Stimulated activated CD4-positive, alpha-beta T cell treated with anti-CD3 and anti-CD28 coated beads, Interleukin-4, amount 100 ng/mL, for 1 hour (primary cell): ENCODE measurements at places on chromosomes 3 and 15.

- no peak for DNase-seq
These were observed 96.8 kb downstream of the ZNF385D start for GRCh38 chr3:21654241-21654640.

DNA sequence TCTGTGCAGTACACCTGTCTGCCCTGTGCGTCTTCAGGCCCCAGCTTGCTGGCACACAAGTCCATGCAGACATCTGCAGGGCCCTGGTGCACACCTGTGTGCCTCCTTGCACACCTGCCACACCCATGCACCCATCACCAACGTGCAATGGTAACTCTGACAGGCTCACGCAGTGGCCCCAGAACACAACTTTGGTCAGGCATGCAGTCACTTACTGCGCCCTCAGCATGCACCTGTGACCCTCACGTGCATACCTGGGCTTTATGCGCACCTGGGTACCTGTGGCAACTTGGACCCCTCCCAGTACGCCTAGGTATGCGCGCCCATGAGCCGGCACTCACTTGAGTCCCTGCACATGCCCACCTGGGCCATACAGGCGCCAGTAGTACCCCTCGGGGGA is 1.7 kb downstream of the PLXND1 start:
- no peak for DNase-seq

- no peak for DNase-seq
These were observed 128.7 kb downstream of the DMXL2 start for GRCh38 chr15:51493892-51494291.

DNA sequence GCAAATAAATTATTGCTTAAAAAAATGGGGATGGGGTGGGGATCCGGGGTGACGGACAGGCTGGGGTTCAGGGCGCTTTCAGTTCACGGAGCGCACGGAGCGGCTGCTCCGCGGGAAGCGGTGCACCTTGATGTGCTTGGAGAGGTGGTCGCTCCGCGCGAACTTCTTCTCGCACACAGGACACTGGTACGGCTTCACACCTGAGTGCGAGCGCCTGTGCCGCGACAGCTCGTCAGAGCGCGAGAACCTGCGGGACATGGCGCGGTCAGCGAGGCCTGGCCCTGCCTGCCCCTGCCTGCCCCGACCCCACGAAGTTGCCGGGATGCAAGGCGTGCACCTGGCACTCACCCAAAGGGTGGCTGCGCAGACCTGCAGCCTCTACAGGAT is 13.6 kb downstream of the KLF15 start:
- no peak for DNase-seq

GRCh38 chr3:100710261-100710968 is 1.1 kb downstream of the TFG start:
- DNase-seq = peak; percentile 72

GRCh38 chr3:32759342-32759741 is 58.5 kb upstream of the TRIM71 start:
- DNase-seq = no peak

GRCh38 chr3:44885618-44886017 is 11.2 kb downstream of the TGM4 start:
- no peak for DNase-seq

DNA sequence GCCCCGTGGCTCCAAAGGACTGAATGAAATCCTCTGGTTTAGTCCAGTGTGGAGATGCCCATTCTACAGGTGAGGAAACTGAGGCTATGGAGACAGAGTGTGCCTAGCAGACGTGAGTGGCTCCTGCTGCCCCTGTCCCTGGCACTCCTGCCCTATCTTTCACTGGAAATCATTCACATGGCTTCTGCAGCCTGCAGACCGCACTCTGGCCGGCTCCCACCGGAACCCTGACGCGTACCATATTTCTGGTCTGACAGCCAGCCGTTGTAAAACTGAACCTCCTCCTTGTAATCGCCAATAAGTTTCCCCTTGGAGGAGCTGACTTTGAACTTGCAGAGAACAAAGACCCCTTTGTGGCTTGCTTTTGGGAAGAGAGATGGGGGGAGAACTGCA is 136.5 kb downstream of the CHSY1 start:
- no peak for DNase-seq

GRCh38 chr3:183884097-183884426 is 618 bp downstream of the PARL start:
- no peak for DNase-seq

DNA sequence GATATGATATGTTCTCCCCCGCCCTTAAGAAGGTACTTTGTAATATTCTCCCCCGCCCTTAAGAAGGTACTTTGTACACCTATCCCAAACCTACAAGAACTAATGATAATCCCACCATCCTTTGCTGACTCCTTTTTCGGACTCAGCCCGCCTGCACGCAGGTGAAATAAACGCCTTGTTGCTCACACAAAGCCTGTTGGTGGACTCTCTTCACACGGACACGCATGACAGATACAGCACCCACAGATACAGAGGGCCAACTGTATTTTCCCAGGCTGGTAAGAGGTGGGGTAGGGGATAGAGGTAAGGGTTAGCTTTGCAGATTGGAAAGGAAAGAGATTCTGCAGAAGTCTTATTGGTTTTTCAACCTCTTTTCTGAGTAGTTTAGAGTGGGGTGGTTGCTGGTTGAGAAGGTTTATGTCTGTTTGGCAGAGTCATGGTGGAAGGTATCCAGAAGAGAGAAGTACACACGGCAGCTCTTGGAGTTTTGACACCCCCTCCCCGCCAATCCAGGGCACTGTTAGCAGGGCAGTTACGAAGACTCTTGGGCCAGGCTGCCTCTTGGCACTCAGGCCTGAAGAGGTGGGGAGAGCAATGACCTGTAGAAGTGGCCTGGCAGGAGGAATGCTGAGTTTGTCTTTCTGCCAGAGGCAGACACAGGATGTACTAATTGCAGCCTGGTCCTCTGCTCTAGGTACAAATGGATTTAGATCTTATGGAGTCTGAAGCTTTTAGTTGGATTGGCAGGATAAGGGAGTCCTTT is 36.0 kb upstream of the IDH2 start:
- no peak for DNase-seq

GRCh38 chr3:17678116-17678741 is 64.2 kb downstream of the TBC1D5 start:
- DNase-seq = no peak

DNA sequence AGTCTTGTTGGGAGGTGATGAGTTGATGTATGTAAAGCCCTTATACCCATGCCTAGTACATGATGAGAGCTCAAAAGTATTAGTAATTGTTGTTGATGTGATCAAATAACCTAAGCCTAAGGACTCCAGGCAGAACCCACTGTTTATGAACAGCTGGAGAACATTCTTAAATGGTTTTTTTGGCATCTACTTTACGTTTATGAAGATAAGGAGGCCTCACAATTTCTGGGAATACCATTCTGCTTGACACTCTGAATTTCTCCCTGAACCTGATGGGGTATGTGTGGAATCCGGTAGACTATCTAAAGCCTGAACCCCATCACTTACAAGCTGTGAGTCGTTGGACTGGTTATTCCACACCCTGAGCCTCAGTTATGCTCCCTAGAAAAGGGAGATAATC is 244.6 kb upstream of the WNT5A start:
- DNase-seq = no peak

- no peak for DNase-seq
These were observed 48.2 kb upstream of the SELENOK start for GRCh38 chr3:53939813-53940212.

DNA sequence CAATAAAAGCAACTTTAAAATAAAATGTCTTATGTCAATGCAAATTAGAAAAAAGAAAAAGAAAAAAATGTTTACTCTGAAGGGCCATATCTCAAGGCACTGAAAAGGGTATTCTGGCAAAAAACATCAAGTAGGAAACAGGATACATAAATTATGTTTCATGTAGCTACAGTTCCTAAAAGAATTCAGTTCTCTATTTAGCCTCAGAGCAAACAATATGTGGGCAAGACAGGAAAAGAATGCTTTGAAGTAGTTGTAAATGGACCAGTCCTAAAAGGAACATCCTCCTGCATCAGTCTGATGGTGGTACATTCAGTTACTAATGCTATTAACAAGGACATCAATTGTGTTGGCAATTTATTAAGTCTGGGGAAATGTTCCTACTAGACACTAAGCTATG is 8.1 kb downstream of the COMMD2 start:
- no peak for DNase-seq

GRCh38 chr3:71987828-71988227 is 202.9 kb upstream of the PROK2 start:
- DNase-seq = no peak

DNA sequence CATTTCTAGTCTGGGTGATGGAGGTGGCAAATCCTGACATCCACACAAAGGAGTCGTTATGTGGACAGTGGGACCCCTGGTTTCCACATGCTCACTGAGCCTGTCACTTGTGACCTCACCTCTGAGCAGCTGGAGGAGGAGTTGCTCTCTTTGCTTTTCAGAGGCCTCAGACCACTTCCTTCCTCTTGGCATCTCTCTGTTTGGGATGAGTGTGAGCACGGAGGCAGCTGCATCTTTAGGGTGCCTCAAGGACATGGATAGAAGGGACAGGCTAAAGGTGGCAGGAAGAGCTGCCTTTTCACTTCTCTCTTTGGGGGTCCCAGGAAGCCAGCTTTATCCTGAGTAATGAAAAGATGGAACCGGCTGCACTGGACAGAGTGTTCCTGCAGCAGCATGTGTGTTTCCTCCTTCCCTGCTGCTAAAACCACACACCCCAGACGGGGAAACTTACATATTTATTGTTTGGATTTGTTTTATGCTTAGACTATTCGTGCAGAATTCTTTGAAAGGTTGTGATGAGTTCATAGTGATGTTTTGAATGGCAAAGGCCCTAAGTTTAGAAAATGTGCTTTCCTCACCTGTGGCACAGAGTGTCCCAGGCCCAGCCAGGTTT is 31.8 kb downstream of the GPR171 start:
- no peak for DNase-seq

DNA sequence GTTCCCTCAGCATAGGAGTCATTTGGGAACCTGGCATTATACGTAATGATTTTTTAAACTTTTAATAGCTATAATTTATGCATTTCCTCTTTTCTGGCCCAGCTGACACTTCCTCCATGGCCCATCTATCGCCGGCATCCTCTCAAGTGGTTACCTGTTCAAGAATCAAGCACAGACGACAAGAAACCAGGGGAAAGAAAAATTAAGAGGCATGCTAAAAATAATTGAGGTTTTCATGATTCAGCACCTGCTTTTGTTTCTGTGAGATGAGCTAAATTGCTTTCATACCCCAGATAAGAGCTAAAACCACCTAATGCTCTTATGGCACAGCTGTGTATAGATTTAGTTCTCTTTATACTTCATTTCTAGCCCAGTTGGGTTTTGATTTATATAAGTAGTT is 1.7 kb downstream of the SPCS1 start:
- DNase-seq = no peak

- no peak for DNase-seq
These were observed 38.7 kb upstream of the SNRK start for GRCh38 chr3:43247561-43248184.

DNA sequence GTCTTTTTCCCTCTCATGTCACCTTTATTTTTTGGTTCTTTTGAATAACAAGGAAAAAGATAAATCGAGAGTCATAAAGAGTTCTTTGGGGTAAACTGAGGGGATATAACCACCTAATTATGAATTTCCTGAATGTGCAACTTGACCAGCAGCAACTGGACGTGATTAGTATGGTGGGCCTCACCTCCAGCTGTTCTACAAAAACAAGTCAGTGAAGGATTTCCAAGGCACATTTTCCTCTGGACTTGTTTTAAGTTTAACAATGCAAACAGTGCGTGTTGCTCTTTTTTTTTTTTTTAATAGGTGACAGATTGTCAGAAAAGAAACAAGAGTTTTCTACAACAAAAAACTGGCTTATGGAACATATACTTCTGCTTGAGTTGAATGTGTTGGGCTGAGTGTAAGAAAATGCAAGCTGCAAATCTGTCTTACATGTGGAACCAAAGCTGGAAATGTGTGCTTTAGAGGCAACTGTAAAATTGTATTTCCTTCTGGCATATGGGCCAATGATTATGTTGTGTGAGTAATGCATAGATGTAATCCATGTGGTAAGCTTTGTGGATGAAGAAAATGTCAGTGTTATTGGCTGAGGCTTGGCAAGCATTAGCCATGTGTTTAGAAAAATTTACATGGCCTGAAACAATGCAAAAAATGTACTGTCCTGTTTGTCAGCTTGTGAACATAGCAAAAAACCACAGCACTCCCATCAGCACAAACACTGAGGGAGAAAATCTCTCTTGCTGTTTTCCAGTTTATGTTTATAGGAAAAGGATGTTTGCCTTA is 44.5 kb upstream of the FNDC3B start:
- DNase-seq = no peak

GRCh38 chr3:36786921-36787890 is 22.9 kb upstream of the DCLK3 start:
- DNase-seq = no peak

DNA sequence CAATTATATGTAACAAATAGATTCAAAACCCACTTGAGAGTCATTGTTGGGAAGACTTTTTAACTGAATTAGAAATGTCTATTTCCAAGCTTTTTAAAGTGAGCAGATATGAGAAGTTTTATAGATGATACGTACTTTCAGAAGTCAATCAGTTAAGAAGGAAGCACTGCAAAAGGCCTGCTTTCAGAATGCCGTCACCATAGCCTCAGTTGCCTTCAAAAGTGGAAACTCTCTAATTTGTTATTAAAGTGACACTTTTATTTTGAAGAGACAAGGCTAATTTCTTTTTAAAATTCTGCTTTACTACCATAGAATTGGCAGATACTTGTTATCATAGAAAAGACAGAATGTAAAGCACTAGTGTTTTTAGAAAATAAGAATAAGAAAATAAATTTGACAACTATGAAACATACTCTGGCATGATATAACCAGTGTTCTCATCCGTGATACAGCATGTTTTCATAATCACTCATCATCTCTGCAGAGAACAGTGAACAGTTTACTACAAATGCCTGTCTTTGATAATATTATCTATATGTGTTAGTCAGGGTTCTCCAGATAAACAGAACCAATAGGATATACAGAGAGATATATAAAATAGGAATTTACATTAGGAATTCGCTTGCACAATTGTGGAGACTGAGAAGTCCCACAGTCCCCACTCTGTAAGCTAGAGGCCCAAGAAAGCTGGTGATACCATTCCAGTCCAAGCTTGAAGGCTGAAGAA is 7.0 kb upstream of the PLD1 start:
- no peak for DNase-seq

GRCh38 chr15:95561463-95561862 is 769.0 kb upstream of the NR2F2 start:
- DNase-seq = no peak

- no peak for DNase-seq
These were observed 30.3 kb downstream of the FGF12 start for GRCh38 chr3:192696943-192697587.
